Inflammatory macrophage treated with lipopolysaccharide for 4 hours (primary cell): ENCODE measurements at places on chromosomes 1 and 21.
A peak's percentile ranks its signal among the peaks of the same experiment; 100 is the strongest.

- DNase-seq, result no peak
Measured at GRCh38 chr1:222761083-222761482, 24.1 kb downstream of the FAM177B start.

DNA sequence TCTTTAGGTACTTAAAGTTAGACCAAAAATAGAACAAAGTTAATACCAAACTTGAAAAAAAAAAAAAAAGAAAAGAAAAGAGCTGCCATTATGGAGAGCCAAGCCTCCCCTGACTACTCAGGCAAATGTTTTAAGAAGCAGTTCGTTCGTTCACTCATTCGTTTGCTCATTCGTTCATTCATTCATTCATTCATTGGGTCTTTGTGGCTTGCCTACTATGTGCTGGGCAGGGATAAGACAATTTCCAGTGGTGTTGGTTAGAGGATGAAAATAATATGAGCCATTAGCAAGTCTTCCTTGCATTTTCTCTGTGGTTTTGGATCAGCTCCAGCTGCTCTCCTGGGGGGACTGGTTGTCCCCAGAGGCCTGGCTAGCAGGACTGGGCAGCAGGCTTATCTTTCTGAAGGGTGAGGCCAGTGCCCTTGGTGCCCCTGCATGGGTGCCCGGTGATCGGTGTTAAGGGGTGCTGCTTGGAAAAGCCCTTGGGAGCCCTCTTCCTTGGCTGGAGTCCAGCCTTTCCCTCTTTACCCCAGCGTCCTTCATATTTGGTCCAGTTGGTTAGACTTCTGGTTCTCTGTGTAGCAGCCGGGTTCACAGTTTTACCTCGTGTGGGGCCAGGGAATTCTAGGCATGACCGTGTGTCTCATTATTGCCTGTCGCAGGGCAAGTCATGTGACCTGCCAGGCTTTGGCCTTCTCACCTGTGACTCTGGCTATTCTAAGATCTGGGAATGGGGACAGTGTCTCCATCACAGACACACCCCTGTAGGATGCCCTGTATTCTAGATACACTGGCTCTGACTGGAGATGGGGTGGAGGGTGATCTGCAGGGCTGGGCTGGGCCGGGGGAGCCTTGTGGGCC, 32.8 kb downstream of the LHX4 start:
- no peak for DNase-seq

GRCh38 chr1:221487781-221488524, 253.9 kb downstream of the DUSP10 start:
- no peak for DNase-seq

GRCh38 chr1:37258068-37258467, 216.3 kb upstream of the ZC3H12A start:
- DNase-seq, result no peak

GRCh38 chr1:6627031-6627430, 2.4 kb downstream of the THAP3 start:
- no peak for DNase-seq

GRCh38 chr21:36188937-36189336, 32.3 kb downstream of the DOP1B start:
- peak; percentile 52 for DNase-seq

GRCh38 chr21:41769111-41769510, 2.3 kb upstream of the RIPK4 start:
- DNase-seq, result no peak

DNA sequence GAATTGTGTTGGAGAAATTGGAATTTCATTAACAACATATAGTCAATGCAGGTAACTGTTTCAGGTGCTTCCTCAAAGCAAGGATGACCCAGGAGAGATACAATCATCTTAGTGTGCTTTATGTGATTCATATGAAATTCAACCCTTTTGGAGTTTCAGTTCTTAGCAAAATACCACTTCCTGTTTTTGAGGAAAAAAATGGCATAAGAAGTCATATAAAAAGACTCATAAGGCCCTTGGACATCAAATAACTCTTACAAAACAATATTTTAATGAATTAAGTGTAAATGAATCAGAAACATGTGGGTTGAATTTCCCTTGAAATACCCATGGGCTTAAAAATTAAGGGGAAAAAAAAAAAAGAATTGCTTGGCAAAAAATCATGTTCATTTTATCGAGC, 926.6 kb downstream of the LTN1 start:
- DNase-seq, result peak; percentile 65

DNA sequence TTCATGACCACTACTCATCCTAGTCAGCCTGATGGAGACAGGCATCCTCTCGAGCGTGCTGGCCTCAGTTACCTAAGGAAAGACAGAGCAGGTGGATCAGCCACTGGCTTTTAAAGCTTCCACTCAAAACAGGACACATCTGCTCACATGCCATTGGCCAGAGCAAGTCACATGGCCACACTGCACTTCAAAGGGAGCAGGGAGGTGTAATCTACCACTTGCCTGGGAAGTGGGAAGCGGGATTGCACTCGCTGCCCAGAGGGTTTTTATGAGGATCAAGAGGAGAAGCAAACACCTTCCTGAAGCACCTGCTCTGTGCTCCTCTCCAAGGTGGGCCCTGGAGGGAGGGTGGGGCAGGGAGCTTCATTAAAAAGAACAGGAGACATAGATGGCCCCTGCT, 108.0 kb downstream of the TAS1R2 start:
- no peak for DNase-seq

GRCh38 chr1:51316113-51316845, 14.1 kb downstream of the TTC39A start:
- no peak for DNase-seq

DNA sequence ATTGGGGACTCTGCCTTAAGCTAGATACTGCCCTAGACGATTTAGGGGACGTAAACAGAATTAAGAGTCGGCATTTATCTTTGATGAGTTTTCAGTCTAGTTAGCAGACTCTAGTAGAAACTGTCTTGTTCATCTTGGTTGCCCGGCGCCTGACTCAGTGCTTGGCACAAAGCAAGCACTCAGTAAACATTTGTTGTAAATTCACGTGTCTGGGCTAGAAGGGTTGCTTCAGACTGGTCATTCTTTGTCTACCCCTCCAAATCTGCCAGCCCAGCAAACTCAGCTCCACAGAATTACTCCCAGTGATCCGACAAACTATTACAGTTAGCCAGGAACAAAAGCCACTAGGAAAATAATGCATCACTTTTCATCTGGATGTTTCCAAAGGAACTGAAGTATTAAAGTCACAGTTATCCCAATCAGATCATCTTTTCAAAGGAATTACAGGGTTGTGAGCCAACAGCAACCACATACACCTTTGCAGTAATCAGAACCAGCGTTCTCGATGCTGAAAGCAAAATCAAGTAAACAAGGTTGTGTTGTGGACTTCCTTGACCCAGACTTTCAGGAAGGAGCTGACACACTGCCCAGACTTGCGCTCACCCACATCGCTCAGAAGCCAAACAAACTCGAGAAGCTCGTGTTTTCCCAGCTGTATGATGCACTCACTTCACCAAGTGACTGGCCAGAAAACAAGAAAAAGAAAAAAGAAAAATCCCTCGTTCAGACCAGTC, 66.5 kb upstream of the GADD45A start:
- DNase-seq, result no peak

DNA sequence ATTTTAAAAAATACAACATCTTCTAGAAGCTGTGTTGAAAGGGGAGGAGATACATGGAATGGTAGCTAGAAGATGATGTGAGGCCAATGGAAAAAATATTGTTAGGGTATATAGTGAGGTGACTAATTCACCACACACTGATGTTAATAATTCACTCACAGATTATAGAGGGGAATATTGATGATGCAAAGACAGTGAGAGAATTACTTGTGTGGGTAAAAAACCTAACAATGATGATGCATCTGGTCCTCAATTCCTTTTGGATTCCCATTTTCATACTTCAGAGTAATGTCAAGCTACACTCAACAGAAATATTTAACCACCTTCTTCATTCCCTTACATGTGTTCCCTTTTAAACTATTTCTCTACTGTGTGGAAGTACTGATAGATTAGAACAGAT, 169.5 kb upstream of the DPYD start:
- DNase-seq, result no peak

GRCh38 chr1:245283001-245283400, 128.2 kb downstream of the KIF26B start:
- no peak for DNase-seq

DNA sequence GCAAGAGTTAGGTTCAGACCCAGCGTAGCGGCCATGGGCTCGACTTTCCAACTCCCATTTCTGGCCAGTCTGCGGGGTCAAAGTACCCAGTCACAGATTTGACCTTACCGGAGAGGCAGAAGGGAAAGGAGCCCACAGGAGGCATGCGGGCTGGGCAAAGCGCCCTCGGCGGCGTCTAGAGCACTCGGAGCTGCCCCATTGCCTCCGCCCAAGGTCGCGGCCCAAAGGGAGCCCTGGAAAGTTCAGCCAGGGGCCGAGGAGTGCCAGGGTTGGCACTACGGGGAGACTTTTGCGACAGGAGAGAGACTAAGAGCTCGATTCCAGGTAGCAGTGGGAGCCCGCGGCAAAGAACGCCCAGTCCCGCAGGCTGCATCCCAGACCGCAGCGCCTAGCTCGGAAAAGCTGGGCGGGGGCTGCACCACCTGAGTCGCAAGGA, 896 bp downstream of the KANK4 start:
- no peak for DNase-seq

DNA sequence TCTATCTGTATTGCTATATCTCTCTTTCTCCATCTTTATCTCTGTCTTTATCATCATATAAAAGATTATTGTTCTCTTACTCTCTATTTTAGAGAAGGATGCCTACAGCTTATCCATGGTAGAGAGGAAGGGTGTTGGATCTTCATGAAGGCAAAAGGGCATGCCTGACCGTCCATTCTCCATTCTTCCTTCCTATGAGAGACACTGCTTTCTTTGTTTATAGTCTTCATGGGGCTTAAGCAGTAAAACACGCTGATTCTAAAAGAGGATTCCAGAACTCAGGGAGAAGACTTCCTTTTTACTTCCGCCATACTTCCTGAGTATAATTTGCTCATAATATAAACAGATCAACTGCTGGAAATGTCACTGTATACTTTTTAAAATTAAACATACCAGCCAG, 44.0 kb downstream of the PDE4B start:
- no peak for DNase-seq

DNA sequence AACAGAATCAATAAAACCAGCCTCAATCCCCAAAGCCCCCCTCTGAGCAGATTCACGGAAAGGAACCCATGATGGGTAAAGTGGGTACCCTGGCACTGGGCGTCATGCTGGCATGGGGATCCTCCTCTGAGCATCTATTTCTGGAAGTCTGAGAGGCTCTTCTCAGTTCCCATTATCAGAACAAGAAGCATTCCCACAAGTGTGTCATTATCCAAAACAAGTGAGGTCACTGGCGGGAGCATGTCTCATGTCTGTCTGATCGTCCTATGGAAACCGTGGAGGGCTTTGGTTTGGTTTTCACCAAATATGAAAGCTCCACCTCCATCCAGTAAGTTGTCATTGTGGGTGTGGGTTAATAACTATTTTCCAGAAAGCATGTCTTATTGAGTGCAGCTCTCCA, 70.7 kb downstream of the PGM1 start:
- DNase-seq, result no peak

DNA sequence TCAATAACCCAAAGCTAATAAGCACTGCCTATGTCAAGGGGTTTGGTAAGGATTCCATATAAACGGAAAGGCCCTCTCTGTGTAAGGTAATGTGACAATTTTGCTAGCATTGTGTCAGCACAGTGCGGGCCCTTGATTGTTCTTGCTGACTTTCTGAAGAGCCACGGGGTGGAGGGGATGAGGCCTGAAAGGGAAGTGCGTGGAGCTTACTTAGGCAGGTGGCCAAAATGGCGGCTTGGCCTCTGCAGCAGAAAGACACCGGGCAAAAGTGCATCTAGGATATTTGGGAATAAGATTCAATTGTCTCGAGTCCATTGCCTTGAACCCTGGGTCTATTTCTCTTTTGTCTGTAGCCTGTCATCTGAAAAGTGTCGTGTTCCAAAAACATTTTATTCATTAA, 114.3 kb downstream of the TGFB2 start:
- DNase-seq, result no peak

- no peak for DNase-seq
Measured at GRCh38 chr1:99083338-99083737, 78.7 kb upstream of the PLPPR5 start.

DNA sequence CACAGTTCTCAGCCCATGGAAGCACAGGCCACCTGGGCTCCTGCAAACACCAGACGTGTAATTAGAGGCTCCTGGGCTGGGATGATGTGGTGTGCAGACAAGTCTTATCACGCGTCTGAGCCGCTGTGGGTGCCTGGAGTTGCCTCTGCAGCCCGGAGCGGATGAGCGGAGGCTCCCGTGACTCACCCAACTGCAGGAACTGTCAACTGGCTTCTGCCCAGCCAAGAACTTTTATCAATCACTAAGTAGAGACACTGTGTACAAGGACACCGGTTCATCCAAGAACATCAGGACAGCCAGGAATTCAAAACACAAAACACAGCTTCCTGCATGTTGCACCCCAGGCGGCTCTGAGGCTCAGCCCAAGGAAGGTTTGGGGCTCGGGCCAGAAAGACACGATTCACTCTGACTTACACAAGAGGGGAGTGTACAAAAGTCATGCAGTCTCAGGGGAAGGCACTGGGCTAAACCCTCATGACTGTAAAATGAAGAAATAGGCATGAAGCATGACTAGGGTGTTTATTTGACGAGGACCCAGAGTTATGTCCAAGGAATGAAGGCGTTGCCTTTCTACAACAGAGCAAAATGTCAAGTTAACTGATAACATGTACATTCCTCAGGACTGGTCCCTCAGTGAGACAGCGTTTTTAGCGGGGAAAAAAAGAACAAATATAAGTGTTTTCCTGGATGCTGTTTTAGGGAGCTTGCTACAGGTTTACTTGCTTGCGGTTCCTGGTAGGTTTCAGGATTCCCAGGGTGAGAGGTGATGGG, 21.1 kb downstream of the ERRFI1 start:
- DNase-seq, result peak; percentile 90

GRCh38 chr1:202210385-202210784, 16.8 kb downstream of the LGR6 start:
- DNase-seq, result no peak

DNA sequence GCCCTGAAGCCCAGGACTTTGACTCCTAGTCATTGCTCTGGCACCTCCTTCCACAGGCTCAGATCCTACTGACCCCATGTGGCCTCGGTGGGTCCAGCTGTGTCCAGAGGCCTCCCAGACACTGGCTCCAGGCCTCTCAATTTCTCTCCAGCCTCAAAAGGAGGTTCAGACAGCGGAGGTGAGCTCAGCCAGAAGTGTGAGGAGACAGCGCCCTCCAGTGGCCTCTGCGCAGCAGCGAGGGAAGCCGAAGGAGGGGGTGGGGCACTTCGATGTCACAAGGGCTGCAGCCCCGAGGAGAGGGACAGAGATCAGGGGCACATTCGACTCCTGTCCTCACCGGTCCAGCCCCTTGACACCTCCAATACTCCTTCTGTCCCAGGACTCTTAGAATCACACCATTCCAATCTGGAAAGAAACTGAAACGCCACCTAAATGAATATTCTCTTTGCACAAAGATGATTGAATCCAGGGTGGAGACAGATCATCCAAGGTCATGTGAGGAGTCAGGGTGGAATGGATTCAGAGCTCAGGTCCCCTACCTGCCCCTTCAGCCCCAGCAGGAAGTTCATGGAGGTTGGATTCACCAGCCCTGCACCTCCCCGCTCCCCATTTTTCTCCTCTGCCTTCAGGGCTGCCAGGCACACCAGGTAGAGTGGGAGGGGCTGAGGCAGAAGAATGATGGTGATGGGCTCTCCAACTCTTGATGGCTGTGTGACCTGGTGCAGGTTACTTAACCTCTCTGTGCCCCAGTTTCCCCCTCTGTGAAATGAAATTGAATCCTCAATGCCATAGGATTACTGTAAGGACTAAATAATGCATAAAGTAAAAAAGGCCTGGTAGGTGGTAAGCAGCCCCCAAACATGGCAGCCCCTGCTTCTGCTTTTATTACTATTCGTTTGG, 34.8 kb upstream of the ZBTB40 start:
- DNase-seq, result peak; percentile 62

- DNase-seq, result peak; percentile 90
Measured at GRCh38 chr1:3796215-3797061, at the start of gene LRRC47. Gene LRRC47, minus strand, starts transcription at chr1:3796498. Its CDS starts 22 bp downstream, at chr1:3796476.

GRCh38 chr1:58741678-58742553, 41.9 kb downstream of the JUN start:
- DNase-seq, result no peak
